RCC 7860 (cell line): ENCODE measurements at places on chromosomes 13 and 19.

DNA sequence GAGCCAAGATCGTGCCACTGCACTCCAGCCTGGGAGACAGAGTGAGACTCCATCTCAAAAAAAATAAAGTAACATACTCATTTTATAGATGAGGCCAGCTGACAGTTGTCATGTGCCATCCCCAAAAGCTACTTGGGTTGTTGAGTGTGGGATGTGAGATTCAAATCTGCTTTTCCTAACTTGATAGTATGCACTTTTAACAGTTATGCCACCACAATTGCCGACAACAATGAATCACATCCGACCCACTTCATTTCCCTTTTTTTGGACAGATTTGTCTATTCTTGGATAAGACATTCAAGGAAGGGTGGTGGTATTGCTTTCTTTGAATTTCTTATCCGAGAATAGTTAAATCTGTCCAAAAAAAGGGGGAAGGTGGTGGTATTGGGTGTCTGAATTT, 16.3 kb upstream of the DNMT1 start:
- no peak for DNase-seq

DNA sequence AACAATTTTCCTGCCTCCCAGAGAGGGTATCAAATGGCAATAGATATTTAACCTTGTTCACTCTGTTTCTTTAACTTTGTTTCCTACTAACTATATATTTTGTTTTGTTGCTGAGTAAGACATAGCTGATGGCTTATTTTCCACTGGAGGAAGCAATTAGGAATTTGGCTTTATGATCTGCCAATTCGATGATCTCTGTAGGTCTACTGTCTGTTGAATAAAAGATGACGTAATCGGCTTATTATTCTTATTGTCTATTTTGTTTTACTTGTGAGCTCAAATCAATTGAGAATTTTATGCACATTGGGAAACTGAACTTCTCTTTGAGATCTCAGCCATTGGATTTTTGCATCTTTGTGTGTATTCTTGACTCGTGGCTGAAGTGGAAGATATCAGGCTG, 862.6 kb downstream of the EFNB2 start:
- DNase-seq, result no peak

DNA sequence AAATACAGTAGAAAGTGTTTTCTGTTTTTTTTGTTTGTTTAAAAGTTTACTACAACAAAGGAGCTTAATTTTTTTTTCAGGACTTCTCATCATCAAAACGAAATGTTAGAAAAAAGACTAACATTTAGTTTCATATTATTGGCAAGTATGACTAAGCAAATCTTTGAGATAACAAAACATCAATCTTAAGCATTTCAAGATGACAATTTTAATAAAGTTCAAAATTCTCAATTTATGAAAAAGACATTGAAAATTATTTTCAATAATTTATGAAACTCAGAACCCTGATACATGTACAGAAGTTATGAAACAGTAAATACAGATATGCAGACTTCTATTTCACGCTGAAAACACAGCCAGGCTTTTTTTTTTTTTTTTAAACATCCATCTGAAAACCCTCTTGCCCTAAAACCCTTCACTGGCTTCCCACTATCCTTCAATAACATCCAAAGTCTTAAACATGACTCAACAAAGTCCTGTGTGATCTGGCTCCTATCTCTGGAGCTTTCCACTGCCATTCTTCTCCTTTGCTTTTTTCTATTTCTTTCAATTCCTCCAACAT, 3.9 kb downstream of the RBM26 start:
- DNase-seq, result no peak

- no peak for DNase-seq
These were observed 14.5 kb upstream of the CEACAM1 start for GRCh38 chr19:42542791-42543190.

- no peak for DNase-seq
These were observed 18.3 kb upstream of the UGGT2 start for GRCh38 chr13:96071504-96071903.
